A549 treated with dexamethasone at 1 μM for 4 hours (cell line): ENCODE measurements at places on chromosomes 1 and 21. TPM values are rescaled to one million over a fixed set of nuclear protein-coding genes. Genes with fewer than 3 reads are reported as not detected.

FMO5 gene
- total RNA-seq, result 0.17 to 0.46 TPM (median 0.39 TPM) in 5 replicates

PROX1 gene
- total RNA-seq, result 0.02 to 0.19 TPM (median 0.06 TPM) in 5 replicates

PODN gene
- total RNA-seq, result 0.04 TPM in 1 of 5 replicates, not detected in the others

DIO1 gene
- 0.06 TPM in 1 of 5 replicates, not detected in the others for total RNA-seq

IL24 gene
- 0.25 to 0.50 TPM (median 0.39 TPM) in 5 replicates for total RNA-seq

NBPF3 gene
- total RNA-seq, result 6.0 to 7.7 TPM (median 6.9 TPM) in 5 replicates

DIRAS3 gene
- total RNA-seq, result 0.63 to 1.3 TPM (median 1.1 TPM) in 5 replicates

NPL gene
- 0.63 to 1.2 TPM (median 0.78 TPM) in 5 replicates for total RNA-seq

EXO1 gene
- 21.8 to 28.5 TPM (median 25.3 TPM) in 5 replicates for total RNA-seq

PTGFR gene
- total RNA-seq, result not detected in 5 replicates

SPRR1B gene
- not detected in 5 replicates for total RNA-seq

LIN28A gene
- total RNA-seq, result not detected in 5 replicates

AGT gene
- total RNA-seq, result 0.07 to 0.17 TPM (median 0.10 TPM) in 4 of 5 replicates, not detected in the other

AMY1B gene
- total RNA-seq, result not detected in 5 replicates

RNU1-4 gene
- total RNA-seq, result 10.6 TPM in 1 of 5 replicates, not detected in the others

OR2L2 gene
- 0.02 TPM in 1 of 5 replicates, not detected in the others for total RNA-seq

OR2M3 gene
- total RNA-seq, result not detected in 5 replicates

MMP23B gene
- 0.46 to 0.79 TPM (median 0.61 TPM) in 4 of 5 replicates, not detected in the other for total RNA-seq

PRR9 gene
- 0.10 TPM in 1 of 5 replicates, not detected in the others for total RNA-seq

ESRRG gene
- not detected in 5 replicates for total RNA-seq

RGS8 gene
- total RNA-seq, result not detected in 5 replicates

AVPR1B gene
- not detected in 5 replicates for total RNA-seq

CDA gene
- total RNA-seq, result 28.7 to 43.5 TPM (median 33.9 TPM) in 5 replicates

CNKSR1 gene
- total RNA-seq, result 0.17 to 0.57 TPM (median 0.31 TPM) in 4 of 5 replicates, not detected in the other

GJA8 gene
- total RNA-seq, result not detected in 5 replicates

SERPINC1 gene
- 0.06 to 0.16 TPM (median 0.13 TPM) in 4 of 5 replicates, not detected in the other for total RNA-seq

RHCE gene
- total RNA-seq, result 0.09 TPM in 1 of 5 replicates, not detected in the others

ZP4 gene
- total RNA-seq, result not detected in 5 replicates

LRP8 gene
- total RNA-seq, result 26.3 to 38.2 TPM (median 34.2 TPM) in 5 replicates

SEMA6C gene
- 1.5 to 2.3 TPM (median 1.5 TPM) in 5 replicates for total RNA-seq

FCRL2 gene
- not detected in 5 replicates for total RNA-seq

ADORA3 gene
- total RNA-seq, result not detected in 5 replicates

DAP3 gene
- total RNA-seq, result 110 to 146 TPM (median 115 TPM) in 5 replicates

AHCTF1 gene
- 25.9 to 37.7 TPM (median 31.8 TPM) in 5 replicates for total RNA-seq
